ENCODE measurements at places on chromosomes 12 and 14.

- DNase-seq, result peak; percentile 63
These were observed 662 bp upstream of the ATP2A2 start for GRCh38 chr12:110280392-110280778.

GRCh38 chr14:45135156-45135555 is 574 bp upstream of the FANCM start:
- no peak for DNase-seq

DNA sequence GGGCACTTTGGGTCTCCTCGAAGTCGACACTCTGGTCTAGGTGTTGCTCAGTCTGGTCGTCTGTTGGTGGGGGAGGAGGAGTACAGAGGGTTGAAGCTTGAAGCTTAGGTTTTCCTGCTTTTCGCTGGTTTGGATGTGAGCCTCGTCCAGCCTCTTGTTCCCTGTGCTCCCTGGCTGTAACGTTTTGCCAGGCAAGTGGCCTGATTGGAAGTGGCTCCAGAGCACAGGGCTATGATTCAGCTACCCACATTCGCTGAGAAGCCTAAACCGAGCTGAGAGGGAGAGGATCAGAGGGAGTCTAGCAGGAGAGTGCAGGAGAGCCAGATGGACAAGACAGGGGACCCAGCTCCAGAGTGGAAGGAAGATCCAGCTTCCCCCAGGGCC is 6.1 kb downstream of the HOXC10 start:
- peak; percentile 61 for DNase-seq

DNA sequence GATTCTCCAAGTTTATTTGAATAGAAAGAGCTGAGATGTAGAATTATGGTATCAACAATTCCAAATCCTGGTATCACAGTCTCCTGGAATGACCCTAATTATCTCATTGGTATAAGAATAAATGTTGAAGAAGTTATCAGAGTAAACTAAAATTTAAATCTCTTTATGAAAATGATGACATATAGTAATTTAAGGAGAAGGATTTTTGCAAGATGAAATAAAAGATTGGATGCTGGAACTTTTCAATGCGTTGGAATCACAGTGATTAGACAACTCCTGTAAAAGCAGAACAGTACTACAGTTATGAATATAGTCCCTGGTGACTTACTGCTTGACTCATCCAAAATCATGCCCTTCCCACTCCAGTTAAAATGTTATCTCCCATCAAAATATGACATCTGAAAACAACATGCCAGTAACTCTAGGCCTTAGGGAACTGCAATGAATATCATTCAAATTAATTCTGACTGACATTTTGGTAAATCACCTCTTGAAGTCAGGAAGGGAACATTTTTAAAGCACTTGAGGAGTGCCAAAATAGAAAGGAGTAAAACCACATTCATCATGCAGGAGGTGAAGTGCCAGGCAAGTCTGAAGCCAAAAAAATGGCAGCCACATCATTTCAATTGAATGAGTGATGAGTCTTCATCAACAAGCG is 197.8 kb upstream of the PRKD1 start:
- no peak for DNase-seq

DNA sequence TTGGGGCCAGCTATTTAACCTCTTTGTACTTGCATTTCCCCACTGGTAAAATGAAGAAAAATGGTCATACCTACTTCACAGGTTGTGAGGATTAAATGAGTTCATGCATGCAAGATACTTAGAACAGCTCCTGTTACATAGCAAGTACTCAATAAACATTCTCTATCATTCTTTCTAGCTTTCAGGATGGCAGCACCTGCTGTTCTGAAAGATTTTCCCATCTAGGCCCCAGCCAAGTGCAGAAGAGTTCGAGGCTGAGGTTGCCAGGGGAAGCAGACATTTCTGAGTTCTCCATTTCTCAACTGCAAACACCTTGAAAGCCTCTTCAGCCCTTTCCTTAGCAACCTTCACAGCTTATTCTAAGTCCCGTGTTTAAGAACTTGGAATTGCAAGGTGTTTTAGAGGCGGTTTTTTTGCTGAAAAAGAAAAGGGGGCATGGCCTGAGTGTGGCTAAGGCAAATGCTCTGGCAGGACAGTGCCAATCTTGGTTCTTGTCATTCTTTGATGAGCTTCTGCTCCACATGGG is 73.0 kb upstream of the PRMT8 start:
- no peak for DNase-seq

DNA sequence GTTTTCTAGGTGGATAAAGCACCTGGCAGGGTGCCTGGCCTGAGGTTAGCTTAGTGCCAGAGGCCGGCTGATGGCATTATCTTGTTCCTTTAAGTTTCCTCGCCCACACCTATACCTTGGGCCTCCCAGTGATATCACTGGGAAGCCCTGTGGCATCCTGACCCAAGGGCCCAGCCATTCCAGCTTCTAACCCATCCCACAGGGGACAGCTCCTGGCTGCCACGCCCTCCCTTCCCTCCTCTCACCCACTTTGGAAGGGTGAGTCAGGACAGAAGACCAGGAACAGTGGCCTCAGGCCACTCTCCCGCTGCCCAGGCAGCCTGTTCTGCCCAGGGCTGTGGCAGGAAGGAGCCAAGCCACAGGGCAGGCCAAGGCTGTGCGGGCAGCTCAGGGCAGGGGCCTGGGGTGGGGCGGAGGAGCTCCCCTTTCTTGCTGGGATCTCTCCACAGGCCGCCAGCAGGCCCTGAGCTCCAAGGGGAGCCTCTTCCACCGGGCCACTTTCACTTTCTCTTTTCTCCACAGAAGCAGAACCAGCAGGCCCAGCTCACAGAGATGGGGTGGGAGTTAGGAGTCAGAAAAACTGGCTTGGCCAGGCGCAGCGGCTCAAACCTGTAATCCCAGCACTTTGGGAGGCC is 75.1 kb downstream of the IRF2BPL start:
- DNase-seq, result peak; percentile 83

- DNase-seq, result no peak
These were observed 51.8 kb downstream of the GNG2 start for GRCh38 chr14:51912112-51912786.

- peak; percentile 62 for DNase-seq
These were observed 2.4 kb upstream of the POP5 start for GRCh38 chr12:120583478-120584030.

GRCh38 chr12:77835969-77836368 is 5.3 kb downstream of the NAV3 start:
- no peak for DNase-seq

- no peak for DNase-seq
These were observed 89.2 kb downstream of the BCL2L14 start for GRCh38 chr12:12159988-12160387.

DNA sequence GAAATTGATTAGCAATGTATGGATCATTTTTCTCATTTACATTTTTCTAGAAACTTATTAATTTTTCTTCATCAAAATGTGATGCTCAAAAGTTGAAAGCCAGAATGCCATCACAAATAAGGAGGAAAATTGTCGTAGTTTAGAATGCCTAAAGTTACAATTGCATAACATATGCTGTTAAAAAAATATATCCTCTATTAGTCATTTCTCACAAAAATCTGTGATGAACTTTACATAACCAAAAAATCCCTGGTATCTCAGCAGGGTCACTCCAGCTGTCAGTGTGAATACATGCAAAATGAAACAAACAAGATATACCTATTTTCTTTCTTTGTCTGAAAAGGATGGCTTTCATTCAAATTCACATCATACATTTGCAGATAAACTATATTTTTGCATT is 358.9 kb downstream of the PAWR start:
- DNase-seq, result no peak

DNA sequence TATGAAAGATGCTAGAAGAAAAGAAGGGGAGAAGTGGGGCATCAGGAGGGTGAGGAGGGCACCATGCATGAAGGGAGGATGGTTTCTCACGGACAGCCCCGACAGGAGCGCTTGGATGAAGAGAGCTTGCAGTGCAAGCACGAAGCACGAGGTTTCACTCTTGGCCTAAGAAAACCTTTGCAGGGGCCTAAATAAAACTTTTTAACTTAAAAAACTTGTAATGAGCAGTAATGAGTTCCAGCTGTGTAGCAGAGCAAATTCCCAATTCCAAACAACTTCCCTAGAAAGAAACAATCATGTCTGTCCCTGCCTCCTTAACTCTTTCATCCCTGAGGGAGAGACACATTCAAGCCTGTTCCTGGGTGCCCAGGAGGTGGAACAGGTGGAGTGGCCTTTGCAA is 119.5 kb downstream of the PAH start:
- no peak for DNase-seq

GRCh38 chr14:66445936-66446335 is 40.2 kb upstream of the CCDC196 start:
- no peak for DNase-seq

- no peak for DNase-seq
These were observed 7.7 kb downstream of the JDP2 start for GRCh38 chr14:75435473-75435872.

- no peak for DNase-seq
These were observed 132.8 kb downstream of the VRK1 start for GRCh38 chr14:96929950-96930349.

- no peak for DNase-seq
These were observed 6.2 kb downstream of the LRCOL1 start for GRCh38 chr12:132604151-132604618.

DNA sequence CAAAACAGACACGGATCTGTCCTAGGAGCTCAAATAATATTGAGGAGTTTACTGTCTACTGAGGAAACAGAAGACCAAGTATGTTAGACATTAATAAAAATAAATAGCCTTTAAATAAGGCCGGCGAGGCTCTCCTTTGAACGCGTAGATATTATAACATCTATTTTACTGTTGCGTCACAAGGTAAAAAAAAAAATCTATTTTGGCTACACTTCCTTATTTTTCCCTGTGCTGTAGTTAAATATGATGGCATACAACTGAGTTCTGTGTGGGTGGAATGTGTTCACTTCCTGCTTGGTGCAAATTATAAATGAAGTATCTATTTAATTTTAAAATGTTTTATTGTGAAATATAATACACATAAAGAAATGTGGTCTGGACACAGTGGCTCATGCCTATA is 17.2 kb upstream of the RAD52 start:
- DNase-seq, result no peak

GRCh38 chr14:22606380-22606779 is 8.3 kb downstream of the ABHD4 start:
- no peak for DNase-seq

DNA sequence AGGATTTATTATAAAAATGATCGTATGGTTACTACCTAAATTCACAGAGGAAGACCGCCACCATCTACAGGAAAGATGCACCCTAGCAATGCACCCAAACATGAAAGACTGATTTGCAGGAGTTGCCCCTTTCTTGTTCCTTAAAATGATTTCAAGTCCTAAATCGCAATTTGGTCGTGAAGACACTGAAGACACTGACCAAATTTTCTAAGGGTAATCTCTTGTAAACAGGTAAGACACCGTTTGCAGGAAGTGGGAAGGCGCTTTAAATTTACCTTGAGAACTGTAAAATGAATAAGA is 1.0 kb downstream of the SOS2 start:
- no peak for DNase-seq

- no peak for DNase-seq
These were observed 14.2 kb downstream of the HEBP1 start for GRCh38 chr12:12985817-12986408.

DNA sequence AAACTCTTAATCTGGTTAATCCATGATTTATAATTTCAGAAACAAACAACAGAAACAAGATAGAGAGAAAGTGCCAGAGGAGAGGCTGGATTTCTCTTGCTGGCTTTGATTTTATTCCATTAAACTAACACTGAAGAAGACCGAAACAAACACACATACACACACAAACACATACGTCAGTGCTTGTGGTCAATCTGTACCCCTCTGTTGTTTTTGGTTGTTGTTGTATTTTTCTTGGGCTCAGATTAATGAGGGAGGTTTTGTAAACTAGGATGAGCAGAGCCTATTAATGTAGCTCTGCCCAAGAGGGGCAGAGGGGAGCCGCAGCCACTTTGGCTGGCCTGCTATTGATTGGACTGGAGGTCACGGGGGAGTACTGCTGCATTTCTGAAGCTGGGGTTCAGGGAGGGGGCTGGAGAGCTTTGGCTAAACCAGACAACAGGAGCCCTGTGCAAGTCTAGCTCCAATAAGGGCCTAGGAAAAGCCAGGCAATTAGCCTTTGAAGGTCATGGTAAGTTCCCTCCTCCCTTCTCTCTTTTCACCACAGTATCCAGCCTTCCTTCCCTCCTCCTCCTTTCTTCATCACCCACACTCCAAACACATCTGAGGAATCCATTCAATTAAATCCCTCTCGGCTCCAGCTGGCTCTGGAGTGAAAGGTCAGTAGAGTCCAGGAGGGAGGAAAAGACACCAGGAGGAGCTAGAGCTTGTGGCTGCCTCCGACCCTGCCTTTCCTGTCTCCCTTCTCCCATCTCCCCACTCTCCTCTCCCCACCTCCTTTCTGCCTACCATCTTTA is 344.1 kb upstream of the LMO3 start:
- no peak for DNase-seq

- no peak for DNase-seq
These were observed 127.7 kb upstream of the SLCO1C1 start for GRCh38 chr12:20567413-20567812.

GRCh38 chr12:8985213-8985754 is 4.1 kb upstream of the KLRG1 start:
- no peak for DNase-seq

GRCh38 chr14:54147282-54147681 is 190.7 kb upstream of the BMP4 start:
- DNase-seq, result peak; percentile 6

DNA sequence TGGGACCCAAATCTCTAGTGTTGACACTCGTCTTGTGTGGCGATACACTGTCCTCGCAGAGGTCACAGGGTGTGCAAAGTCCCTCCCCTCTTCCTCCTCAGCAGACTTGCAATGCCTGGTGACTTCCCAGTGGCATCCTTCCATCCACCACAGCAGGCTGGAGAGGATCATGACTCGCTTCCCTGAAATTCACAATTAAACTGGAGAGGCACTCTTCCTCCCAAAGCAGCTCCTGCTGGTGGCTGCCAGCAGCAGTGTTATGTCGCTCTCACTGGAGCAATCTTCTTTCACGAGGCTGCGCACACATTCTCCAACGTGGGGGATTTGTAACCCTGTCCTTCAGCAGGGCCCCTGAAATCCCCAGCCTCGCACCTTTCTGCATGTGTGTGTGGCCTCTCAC is 145.2 kb upstream of the TMCC3 start:
- peak; percentile 34 for DNase-seq

DNA sequence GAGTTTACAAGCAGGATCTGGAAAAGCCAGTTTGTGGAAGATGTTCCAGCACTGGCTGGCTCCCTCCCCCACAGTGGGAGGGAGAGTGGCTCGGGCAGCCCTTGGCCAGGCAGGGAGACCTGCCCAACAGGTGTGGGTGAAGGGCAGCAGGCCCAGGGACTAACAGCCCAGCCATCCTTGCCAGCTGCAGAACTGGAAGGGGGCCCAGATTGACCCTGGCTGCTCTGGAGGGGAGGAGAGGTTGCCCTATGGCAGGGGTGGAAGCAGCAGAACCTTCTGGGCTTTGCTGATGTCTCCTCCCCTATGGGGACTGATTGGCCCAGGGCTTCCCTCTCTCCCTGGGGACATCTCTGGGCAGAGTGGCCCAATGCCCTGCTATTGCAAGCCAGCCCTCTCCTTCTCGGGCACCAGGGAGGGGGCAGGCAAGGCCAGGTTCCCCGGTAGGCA is 20.5 kb downstream of the IRF2BPL start:
- DNase-seq, result no peak

DNA sequence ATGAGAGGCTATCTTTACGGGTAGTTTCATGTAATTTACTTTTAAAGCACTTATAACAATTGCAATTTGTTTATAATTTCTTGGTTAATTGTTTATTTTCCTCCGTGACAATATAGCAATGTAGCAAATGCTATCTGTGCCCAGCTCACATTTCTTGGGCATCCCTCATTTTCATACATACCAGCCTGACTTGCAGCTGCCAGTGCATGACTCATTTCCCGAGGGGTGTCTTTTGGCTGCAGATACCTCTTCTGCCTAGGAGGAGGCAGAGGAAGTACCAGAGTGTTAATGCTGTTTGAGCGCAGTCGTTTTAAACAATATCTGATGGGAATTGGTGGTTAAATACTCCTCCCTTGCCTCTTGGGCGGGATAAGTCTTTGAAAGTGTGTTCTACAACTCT is 104.2 kb upstream of the ABCD2 start:
- no peak for DNase-seq

Data from SJSA1 (cell line).